Fibroblast of skin of right quadriceps (primary cell): ENCODE measurements at places on chromosomes 11 and 22.

DNA sequence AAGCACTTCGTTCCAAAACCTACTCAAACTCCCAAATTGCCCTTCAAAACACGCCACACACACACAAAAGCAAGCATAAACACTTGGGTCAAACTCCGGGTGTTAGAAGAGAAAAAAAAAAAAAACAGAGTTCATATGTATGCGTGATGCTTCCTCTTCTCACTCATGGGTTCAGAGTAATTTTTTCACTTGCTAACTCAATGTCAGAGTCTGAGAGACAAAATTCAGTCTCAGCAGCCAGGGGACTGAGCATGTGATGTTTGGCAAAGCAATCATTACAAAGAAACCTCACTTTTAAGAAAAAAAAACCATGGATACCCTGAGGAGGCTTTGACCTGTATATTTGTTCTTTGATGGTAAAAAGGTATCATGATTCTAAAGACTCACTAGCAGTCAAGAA lies 461.7 kb downstream of the NTM start:
- DNase-seq = no peak

DNA sequence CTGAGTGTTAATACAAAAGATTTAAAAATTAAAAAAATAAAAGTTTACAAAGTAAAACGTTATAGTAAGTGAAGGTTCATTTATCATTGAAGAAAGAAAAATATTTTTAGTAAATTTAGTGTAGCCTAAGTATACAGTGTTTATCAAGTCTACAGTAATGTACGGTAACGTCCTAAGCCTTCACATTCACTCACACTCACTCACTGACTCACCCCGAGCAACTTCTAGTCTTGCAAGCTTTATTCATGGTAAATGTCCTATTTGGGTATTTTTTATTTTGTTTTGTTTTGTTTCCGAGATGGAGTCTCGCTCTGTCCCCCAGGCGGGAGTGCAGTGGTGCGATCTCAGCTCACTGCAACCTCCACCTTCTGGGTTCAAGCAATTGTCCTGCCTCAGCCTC lies 8.8 kb downstream of the CASTOR1 start:
- no peak for DNase-seq

DNA sequence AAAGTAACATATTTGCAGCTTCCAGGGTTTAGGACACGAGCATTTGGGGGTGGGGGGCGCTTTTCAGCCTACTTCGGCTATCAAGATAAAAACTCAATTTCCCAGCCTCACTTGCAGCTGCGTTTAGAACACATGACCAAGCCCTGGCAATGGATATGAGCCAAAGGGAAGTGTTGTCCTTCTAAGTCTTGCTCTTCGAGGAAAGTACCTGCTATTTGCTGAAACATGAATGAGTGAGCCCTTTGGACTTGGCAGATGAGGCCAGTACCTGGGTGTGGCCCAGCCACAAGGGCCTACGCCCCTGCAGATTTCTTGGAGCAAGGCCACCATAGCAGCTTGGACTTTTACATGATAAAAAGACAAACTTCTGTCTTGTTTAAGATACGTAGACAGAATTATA lies 60.2 kb upstream of the SORL1 start:
- no peak for DNase-seq

GRCh38 chr11:44409558-44410236 lies 99.8 kb upstream of the ALX4 start:
- no peak for DNase-seq

DNA sequence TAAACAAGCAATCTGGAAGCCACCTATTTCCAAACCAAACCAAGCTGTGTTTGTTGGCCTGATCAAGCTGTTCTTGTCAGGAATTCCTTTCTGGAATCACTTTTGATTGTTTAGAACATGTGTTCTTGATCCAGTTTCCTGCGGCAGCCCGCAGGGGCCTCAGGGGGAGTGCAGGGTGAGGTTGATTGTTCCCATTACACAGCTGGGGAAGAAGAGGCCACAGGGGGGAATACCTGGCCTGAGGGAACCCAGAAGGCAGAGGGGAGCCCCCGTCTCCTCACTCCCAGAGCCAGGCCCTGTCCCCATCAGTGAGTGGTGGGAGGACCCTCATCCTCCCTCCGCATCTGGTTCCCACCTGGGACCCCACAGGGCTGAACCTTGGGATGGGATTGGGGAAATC lies 4.2 kb downstream of the MRGPRD start:
- peak; percentile 26 for DNase-seq

DNA sequence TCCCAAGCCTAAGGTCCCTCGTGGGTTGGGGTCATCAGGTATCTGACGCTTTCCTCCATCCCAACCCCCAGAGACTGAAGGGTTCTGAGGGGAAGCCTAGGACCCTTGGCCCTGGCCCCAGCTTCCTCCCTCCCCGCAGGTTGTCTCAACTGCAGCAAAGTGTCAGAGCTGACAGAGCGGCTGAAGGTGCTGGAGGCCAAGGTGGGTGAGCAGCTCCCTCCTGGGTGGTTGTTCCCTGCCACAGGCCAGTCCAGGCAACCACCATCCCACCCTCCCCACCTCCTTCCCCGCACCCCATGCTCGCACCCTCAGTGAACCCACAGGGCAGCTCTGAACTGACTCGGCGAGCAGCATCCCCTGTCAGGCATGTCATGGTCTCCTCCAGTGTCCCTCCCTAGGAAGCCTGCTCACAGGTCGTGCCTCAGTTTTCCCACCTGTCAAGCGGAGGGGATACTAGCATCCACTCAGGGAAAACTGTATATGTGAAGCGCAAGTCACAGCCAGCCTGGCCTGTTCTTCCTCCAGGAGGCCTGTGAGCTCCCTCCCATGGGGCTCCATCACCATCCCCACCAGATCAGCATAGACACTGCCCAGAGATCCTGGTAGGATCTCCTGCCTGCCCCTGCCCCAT lies 20.8 kb downstream of the EMID1 start:
- DNase-seq = no peak

- no peak for DNase-seq
Observed at GRCh38 chr22:19841641-19842392, 12.9 kb downstream of the GNB1L start.

DNA sequence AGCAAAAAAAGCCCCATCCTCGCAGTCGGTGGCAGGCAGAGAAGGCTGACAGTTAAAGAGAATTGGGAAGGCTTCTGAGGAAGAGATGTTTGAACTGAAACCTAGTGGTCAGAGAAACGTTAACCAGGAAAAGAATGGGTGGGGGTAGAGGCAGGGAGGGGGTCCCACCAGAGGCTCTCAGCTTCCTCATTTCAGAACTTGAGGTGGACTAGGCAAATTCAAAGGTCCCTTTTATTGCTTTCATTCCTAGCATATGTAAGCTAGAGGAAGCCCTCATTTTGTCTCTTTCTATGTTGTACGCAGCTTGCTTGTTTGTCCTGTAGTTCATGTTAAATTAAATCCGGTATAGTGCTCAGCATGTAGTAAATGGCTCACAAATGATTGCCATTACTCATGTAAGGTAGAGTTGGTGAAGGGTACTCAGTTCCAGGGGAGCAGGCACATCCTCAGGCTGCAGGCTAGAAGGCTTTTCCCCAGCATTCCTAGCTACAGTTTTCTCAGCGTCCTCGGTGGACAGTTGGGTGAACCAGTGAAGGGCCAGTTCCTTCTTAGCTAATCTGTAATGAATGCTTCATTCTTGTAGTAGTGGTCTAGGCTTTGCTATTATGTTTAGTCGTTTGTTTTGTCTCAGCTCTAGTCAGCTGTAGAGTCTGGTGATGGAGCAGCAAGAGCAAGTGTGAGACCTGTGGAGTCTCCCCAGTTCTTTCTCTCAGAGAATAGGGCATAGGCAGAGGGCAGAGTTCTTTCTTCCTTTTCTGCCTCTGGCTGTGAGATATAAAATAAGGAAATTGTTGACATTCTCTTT lies 58.6 kb downstream of the UVRAG start:
- DNase-seq = no peak

DNA sequence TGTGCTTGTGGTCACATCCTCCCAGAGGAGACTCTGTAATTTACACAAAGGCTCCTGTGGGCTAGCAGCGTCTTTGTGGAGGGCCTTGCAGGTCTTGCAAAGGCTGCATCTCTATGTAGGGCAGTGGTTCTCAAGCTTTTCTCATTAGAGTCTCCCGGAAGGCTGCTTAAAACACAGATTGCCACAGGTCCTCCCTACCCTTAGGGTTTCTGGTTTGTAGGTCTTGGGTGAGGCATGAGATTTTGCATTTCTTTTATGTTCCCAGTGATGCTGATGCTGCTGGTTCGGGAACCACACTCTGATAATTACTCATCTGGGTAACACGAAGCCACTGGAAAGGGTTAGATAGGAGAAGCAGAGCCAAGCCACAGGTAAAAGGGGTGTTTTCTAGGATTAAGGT lies 151.3 kb upstream of the ZBED5 start:
- DNase-seq = no peak

- no peak for DNase-seq
Observed at GRCh38 chr11:199782-200181, 6.9 kb downstream of the SCGB1C1 start.

GRCh38 chr22:37782340-37783168 lies 25.2 kb upstream of the GCAT start:
- peak; percentile 42 for DNase-seq

GRCh38 chr22:19352766-19353165 lies 61.2 kb upstream of the CLTCL1 start:
- no peak for DNase-seq

- peak; percentile 86 for DNase-seq
Observed at GRCh38 chr11:104148074-104148473, 15.9 kb downstream of the PDGFD start.

- peak; percentile 34 for DNase-seq
Observed at GRCh38 chr11:128806506-128807261, 60.4 kb downstream of the KCNJ1 start.

DNA sequence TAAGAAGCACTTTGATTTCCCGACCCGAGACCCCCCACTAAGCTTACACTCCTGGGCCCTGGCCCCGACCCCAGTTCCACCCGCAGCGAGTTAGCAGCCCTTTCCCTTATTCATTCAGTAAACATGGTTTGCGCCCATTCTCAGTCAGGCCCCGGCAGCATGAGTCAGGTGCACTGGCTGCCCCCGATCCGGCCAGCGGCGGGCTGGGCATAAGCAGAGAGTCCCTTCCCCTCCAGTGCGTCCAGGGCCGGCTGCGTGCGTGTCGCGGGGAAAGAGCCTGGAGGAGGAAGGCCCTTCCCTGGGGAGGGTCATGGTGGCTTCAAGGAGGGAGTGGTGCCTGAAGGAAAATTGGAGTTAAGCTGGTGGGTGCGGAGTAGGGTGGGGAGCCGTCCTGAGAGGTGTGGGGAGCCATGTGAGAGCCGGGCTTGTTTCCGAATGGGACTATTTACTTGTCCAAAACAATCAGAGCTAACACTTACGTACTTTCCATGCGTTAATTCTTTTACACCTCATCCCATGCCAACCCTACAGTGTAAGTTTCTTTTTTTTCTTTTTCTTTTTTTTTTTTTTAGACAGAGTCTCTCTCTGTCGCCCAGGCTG lies 657 bp downstream of the IGHMBP2 start:
- DNase-seq = no peak

DNA sequence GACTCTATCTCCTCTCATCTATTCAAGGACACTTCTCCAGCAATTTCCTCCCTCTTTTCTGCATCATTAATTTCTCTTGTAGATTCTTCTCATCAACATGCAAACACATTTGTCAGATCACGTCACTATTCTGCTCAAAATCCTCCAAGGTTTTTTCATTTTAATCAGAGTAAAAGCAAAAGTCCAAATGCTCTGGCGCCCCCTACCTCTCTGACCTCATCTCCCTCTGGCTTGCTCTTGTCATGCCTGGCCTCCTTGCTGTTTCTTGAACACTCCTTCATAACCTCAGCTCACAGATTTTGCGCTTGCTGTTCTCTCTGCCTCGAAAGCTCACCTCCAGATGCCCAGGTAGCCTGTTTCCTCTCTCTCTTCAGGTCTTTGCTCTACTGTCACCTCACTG lies 22.4 kb downstream of the RTCB start:
- peak; percentile 7 for DNase-seq

- DNase-seq = peak; percentile 39
Observed at GRCh38 chr11:44530413-44531115, 34.9 kb upstream of the CD82 start.

DNA sequence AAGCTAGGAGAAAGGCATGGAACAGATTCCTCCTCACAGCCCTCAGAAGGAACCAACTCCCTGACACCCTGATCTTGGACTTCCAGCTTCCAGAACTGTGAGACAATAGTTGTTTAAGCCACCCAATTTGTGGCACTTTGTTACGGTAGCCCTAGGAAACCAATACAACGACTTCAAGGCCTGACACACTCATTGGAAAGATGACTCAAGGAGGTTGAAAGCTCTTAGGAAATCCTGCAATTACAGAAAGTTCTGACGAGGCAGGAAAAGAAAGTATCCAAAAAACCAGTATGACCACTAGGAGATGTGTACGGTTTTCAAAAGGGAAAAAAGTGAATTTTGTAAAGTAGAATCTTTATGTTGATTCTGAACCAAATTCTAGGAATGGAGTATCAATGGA lies 161.4 kb downstream of the SWAP70 start:
- peak; percentile 45 for DNase-seq

DNA sequence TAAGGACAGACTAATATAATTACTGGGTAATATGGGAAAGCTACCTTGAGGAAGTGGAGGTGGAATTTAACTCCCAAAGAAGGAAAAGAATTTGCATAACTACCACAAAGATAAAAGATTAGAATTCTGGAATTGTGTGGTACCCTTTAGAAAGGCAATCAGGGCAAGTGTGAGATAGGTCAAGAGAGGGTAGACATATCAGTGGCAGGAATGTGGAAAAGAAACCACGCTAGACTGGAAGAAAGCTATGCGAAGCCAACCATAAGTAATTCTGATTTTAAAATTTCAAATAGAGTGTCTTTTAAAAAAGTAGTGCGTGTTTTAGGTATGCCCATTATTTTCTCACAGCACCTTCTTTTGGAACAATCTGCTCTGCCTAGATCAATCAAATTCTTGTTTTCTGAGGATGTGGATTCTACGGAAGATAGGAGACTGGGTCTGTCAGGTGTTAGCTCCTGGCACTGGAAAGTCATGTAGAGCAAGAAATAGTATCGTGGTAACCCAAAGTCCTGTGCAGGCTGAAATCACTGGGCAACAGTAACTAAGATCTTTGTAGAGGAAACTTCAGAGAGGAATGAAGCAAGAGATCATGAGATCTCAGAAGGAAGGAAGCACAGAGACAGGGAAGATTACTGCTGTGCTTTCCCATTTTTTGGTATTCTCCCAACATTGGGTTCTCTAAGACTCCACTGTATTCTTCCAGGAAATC lies 111.3 kb upstream of the MTMR2 start:
- no peak for DNase-seq

- DNase-seq = no peak
Observed at GRCh38 chr11:113494021-113494420, 18.8 kb upstream of the DRD2 start.

GRCh38 chr22:28442264-28442710 lies 237.4 kb downstream of the TTC28 start:
- DNase-seq = peak; percentile 79
